ENCODE measurements at places on chromosomes 2 and 18.

DNA sequence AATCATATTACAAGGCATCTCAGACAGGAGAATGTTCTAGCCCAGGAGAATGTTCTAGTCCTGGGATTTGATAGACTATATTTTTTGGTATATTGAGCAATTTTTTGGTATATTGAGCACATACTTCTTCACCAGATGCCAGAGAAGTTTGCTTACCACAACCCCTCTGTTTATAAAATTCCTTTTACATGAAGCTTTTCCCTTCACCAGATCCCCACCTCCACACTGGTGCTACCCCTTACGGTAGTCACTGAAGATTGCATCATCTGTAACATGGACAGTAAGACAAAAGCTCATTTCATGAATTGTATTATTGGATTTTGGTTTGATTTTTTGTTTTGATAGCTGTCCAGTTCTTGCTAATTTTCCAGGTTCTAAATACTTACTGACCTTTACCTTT, 7.2 kb upstream of the HNMT start:
- no peak for DNase-seq

GRCh38 chr2:157500334-157500733, 56.4 kb upstream of the CYTIP start:
- no peak for DNase-seq

DNA sequence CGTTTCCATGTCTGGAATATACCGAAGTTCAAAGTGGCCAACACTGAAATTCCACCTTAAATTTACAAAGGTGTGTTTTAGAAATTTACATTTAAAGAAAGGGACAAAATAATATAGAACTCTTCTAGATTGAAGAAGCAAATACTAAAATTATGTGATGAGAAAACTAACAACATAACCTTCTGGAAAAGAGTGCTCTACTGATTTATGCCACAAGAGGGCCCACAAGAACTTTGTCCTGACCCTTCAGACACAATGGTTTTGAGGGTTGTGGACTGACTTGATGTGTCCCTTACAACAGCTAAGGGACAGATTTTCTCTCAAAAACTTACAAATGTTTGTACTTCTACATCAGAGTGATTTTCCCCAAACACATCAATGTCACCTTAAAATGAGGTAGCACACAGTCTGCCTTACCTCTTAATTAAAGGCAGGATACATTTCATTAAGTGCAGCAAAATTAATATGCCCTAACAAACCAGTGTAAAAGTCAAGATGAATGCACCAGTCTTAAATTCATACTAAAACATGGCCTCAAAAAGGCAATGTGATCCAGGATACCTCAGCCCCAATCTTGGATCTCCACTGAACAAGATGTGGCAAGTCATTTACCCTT, 36.2 kb downstream of the EIF2AK3 start:
- no peak for DNase-seq

GRCh38 chr2:20451341-20451740, 4.5 kb downstream of the RHOB start:
- DNase-seq = no peak

GRCh38 chr2:228094377-228094921, 87.0 kb downstream of the SPHKAP start:
- DNase-seq = no peak

DNA sequence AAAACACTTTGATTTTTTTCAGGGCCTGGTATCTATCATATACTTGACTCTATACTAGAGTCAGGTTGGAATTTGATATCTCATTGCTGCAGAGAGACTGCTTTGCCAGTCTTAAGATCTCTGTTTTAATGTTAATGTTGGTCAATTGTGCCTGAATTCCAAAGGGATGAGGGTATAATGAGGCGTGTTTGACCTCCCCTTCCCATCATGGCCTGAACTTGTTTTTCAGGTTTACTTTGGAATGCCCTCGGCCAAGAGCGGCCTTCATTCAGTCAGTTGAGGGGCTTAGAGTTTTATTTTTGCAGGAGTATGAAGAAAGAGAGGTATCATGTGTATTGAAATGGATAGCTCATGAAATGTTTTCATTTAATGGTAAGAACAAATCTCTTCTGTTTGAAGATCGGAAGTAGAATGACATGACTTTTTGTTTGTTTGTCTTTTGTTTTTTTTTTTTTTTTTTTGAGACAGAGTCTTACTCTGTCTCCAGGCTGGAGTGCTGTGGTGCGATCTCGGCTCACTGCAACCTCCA, 119.0 kb downstream of the KIAA1328 start:
- DNase-seq = no peak

GRCh38 chr18:29496152-29496680, 1319.3 kb upstream of the CDH2 start:
- DNase-seq = no peak

Data from activated naive CD4-positive, alpha-beta T cell (primary cell).